ENCODE measurements at places on chromosomes 2 and 18.

GRCh38 chr2:226267516-226268289, 531.9 kb downstream of the IRS1 start:
- DNase-seq = no peak

DNA sequence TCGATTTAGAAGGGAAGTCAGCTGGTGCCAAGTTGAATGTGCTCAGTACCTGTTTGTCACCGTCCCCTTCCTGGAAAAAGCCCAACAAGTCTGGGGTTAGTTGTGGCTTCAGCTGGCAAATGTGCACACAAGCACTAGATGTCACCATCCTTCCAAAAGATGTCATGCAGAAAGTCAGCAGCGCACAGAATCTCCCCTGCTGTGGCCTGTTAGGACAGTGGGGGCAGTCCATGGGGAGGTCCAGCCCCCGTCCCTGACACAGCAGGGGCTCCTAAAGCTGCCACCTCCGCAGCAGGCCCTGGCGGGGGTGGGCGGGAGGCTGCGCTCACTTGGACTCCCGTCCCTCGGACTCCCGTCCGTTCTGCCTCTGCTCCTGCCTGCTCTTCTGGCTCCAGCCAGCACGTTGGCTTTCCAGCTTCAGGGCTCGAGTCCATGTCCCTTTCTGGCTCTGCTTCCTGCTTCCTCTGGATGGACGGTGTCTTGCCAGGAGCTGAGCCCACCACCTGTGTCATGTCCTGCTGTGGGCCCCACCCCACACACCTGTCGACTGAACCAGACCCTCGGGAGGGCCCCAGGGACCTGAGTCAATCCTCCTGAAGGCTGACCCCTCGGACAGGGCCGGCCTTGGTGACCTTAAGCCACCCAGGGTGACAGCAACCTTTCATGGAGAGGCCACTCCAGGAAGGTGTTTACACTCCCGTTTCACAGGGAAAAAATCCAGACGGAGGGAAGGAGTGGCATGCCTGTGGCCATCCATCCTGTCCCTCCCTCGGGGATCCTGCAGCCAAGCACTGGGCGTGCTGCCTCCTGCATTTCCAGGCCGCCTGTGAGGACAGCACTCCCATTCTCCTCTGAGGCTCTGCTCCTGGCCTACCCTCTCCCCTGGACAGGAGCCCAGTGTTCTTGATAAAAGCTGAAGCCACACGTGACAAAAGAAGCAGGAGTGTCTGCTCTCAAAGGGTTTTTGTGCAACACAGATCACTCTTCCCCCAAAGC, 8.5 kb downstream of the RAB17 start:
- DNase-seq = no peak

- no peak for DNase-seq
These were observed 87.3 kb downstream of the ARL4C start for GRCh38 chr2:234409590-234409989.

- DNase-seq = no peak
These were observed 3.2 kb downstream of the PIGN start for GRCh38 chr18:62183578-62184195.

GRCh38 chr18:55897091-55897689, 309.2 kb upstream of the TCF4 start:
- DNase-seq = no peak
